ENCODE measurements at places on chromosomes 4 and X.

GRCh38 chrX:111503485-111503993 is 7.9 kb upstream of the SERTM2 start:
- no peak for DNase-seq

DNA sequence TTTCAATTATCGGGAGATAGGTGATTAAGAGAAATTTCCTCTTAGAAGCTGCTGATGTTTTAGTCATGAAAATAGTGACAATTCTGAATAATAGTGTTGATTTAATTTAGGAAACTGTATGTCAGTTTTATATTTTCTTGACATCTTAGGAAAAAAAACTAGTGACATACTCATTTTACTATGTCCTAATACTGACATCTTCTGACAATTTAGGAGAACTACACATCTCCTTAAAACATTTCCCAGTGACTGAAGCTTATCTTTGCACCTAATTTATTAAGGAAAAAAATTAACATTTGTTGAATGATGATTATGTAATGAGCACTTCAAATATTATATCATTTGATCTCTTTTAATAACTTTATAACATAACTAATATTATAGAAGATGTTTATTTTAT is 42.0 kb upstream of the RBMXL3 start:
- DNase-seq = no peak

GRCh38 chrX:37349221-37350033 is at the start of gene PRRG1:
Gene PRRG1 (plus strand): TSS chrX:37349364. CDS start chrX:37406250, 56,886 bp downstream.
- DNase-seq = no peak

DNA sequence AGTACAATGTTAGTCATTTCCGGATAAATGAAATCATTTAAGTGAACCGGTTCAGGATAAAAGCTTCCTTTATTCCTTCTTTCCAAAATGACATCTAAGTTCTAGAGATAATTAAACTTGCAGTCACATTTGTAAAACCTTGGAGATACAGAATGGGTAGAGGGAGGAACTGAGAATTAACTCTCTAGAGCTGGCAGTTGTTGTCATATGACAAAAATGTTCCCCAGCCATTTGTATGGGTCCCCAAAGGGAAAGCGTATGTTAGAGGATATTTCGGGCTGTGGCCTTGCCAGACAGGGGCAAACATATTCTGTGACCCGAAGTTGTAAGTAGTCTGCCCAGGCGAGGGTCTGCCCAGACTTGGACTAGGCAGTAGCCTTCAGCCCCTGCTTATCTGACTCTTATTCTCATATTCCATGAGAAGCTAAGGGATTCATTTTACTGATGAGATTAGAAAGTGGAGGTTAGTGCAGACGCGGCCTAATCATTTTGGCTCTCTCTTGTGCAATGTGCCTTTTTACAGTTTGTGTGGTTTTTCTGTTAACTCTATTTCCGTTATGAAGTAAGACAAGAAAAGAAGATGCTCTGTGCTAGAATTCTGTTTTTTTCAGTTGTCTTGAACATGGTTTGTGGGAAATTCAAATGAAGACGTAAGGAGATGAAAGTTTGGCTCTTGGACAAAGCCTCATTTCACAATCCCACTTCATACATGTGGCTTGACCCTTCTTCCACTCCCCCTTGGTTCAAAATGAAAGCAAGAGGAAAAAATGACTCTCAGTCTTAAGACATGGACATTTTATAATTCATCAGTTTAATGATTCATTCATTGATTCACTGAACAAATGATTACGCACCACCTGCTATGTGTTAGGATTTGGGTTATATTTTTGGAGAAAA is 2394.2 kb upstream of the AGA start:
- DNase-seq = no peak

DNA sequence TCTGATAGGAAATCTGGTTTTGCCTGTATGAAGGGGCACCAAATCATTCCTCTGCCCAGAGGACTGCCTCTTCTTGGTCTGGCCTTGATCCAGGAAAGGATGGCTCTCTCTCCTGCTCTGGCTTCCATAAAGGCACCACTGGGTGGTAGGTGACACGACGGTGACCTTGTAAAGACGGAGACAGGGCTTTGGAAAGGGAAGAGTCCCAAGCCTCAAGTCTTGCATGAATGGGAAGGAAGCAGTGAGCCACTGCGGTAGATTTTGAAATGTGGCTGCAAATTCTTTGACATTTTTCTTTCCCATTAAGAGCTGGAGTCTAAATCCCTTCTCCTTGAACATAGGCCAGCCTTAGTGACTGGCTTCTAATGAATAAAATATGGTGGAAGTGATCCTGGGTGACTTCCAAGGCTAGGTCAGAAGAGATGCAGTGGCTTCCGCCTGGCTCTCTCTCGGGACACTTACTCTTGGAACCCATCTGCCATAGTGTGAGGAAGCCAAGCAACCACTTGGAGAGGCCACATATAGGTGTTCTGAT is 347.4 kb downstream of the BCOR start:
- DNase-seq = no peak

- DNase-seq = no peak
These were observed 14.6 kb upstream of the KIT start for GRCh38 chr4:54643172-54643571.

DNA sequence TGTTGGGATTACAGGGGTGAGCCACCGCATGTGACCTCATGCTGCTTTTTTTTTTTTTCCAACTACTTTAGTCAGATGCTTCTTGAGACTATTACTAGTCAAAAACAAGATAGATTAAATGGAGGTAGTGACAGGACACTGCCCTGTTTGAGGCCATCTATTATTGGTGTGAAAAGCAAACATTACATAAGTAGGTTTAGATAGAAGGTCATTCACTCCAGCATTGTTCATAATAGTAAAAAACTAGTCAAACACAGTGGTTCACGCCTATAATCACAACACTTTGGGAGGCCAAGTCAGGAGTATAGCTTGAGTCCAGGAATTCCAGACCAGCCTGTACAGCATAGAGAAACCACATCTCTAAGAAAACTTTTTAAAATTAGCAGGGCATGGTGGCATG is 16.3 kb downstream of the XIAP start:
- DNase-seq = no peak

DNA sequence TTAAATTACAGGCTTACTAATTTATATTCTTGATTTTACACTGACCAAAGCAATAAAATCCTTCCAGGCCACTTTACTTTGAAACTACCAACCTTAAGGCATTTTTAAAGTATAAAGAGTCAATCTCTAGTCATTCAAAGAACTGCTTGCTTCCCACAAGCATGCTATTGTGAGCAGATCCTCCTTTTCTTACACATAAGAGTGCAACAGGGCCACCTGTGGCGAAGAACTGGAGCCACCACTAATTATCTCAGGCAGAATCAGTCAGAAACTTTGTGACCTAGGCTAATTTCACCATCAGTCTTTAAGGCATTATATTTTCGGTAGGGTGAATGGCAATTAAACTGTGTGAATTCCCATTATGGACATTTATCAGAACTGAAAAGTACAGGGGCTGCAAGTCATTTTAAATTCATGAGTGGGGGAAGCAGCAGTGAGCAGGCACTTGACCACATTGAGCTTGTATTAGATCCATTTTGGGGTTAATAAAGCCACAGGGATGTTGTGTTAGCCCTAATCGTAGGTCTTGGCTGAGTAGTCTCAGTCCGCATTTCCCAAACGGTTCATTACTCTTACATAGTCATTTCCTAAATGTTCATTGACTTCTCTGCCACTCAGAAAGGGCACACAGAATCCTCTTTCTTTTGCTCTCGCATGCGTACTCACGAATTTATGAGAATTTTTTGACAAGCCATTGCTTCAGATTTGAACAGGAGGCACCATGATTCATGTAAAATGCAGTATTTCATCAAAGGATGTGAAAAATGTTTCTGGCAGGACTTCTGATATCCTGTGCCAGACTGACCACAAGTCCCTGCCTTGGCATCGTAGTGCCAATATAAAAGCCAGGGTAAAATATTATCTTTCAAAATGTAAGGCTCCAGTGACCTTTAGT is 39.8 kb downstream of the NPY2R start:
- DNase-seq = no peak

DNA sequence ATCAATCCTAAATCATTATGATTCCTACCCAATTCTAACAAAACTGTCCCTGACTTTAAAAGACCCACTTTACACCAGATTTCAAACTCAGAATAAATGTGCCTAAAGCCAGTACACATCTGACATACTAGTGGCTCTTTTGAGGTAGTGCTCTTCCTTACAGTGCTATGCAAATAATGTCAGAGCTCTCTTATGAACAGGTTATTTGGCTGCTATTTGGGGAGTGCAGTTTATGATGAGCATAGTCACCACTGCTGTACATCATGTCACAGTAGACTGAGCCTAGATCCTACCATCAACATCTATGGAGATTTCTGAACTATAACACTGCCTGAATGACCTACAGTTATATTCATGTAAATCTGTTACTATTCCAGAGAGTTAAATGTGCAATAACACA is 50.4 kb upstream of the PAGE5 start:
- no peak for DNase-seq

- no peak for DNase-seq
These were observed 165.6 kb downstream of the SH3KBP1 start for GRCh38 chrX:19721726-19722370.

Measured in GM06990 (cell line).